ENCODE measurements at places on chromosomes 12 and 14.

DNA sequence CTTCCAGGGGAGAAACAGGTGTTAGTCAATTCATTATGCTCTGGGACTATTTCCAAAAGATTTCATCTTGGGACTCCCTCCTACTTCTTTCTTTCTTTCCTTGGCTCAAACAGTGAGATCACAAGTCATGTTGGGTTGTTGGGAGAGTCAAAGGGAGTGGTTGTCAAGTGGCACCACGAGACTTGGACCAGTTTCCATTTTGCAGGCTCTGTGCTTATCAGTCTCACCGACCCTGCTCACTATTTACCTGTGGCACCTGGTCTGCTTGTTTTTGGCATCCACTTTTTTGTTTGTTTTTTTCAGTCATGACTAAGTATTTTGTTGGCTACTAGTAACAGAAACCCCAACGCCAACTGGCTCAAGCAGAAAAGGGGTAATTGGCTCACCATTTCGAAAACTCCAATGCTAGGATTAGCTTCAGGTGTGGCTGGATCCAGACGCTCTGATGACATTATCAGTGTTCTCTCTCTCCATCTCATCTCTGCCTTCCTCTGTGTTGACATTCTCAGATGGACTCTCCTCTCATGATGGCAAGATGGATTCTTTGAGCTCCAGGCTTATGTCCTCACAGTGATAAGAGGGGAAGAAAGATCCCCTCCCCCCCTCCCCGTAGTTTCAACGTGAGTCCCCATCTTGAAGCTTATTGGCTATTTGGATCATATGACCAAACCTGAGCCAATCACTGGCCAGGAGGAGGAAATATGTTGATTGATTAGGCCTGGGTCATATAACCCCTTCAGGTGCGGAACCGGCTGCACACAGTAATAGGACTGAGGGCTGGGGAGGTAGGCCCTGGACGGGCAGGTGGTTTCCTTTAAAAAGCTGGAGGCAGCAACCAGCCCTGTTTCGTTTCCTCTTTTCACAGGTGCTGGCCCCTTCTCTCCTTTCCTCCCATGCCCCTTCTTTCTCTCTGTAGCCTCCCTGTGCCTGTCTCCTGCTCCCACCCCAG, 84.2 kb downstream of the AACS start:
- no peaks in the 10 kb centered on the region for H3K4me1 ChIP-seq
- no peak for DNase-seq

- peaks cover 62% of the 10 kb centered on the region for H3K4me1 ChIP-seq
- DNase-seq: peak; percentile 62
- H3K4me3 ChIP-seq: no peak overlapping the region
- no peaks in the 10 kb centered on the region for H3K27me3 ChIP-seq
- H3K36me3 ChIP-seq: no peaks in the 10 kb centered on the region
These were observed 24.3 kb downstream of the NCOR2 start for GRCh38 chr12:124543052-124543589.

- H3K36me3 ChIP-seq: no peaks in the 10 kb centered on the region
- no peak overlapping the region for H3K4me3 ChIP-seq
- no peak overlapping the region for H3K27ac ChIP-seq
- H3K4me1 ChIP-seq: no peaks in the 10 kb centered on the region
These were observed 87.6 kb upstream of the NOVA1 start for GRCh38 chr14:26685401-26685800.

DNA sequence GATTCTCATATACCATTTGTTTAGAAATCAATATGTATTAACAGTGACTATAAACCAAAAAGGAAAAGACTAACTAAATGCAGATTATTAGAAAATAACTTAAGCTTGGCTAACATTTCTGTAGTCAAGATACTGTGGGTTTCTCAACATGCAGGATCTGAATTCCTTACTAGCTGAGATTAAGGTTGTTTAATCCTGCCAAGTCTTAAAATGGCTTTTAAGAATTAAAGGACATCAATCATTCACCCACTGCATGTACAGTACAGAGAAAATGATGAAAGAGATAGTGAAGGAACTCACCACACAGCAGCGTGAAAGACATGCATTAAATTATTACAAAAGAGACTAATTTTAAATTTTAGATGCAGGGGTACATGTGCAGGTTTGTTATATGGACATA, 3.8 kb downstream of the ACSS3 start:
- H3K27me3 ChIP-seq: no peaks in the 10 kb centered on the region
- H3K27ac ChIP-seq: no peak overlapping the region
- H3K4me1 ChIP-seq: no peaks in the 10 kb centered on the region
- H3K4me3 ChIP-seq: no peak overlapping the region

DNA sequence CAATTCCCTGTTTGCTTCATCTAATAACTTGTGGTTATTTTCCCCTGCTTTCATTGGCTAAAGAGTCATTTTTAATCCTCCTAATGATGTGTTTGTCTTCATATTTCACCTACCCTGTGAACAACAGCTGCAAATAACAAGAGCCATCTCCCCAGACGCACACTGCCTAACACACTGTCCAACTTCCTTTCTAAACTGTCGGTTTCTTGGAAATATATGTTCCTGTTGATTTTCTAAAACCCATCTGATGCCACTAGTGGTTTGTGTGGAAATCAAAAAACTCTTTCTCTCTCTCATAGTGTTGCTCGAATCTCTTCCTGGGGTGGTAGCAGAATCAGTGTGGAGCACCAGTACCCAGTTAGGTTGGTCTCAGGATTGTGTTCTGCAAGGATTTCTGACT, 226.9 kb downstream of the EPS8 start:
- peak overlapping the region; percentile 43 for H3K27ac ChIP-seq
- H3K4me1 ChIP-seq: peaks cover 54% of the 10 kb centered on the region
- H3K36me3 ChIP-seq: no peaks in the 10 kb centered on the region
- no peaks in the 10 kb centered on the region for H3K27me3 ChIP-seq

DNA sequence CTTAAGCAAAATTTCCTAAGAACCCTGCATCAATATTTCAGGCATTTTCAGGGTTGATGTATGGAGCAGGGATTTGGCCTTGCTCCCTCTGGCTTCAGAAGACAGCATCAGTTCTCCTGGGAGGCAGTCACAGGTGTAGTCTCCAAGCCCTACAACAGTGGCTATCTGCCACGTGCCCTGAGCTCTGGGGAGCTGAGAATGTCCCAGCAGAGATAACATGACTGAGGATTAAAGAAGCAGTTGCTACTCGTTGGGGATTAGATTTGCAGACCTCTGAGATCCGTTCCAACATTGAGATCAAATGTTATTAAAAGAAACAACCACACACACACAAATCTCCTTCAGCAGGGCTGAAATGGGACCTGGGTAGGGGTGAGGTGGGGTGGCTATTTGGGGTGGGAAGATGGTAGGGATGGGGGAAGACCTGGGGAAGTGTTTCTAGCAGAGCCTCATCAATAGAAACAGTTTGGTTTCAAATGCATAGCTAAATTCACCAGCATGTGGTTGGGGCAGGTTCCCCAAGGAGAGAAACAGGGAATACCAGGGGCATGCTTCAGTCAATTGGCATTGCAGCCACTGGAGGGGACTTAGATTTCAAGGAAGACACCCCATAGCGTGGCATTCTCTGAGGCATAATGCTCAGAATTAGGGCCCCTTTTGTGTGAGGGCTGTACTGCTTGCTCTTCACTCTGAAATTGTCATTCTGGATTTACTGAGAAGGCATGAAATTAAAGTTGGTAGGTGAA, 15.2 kb upstream of the FAM234B start:
- H3K27me3 ChIP-seq: no peaks in the 10 kb centered on the region
- DNase-seq: no peak
- H3K4me1 ChIP-seq: no peaks in the 10 kb centered on the region
- no peak overlapping the region for H3K27ac ChIP-seq

- H3K36me3 ChIP-seq: no peaks in the 10 kb centered on the region
- no peak overlapping the region for H3K4me3 ChIP-seq
- no peak overlapping the region for H3K27ac ChIP-seq
- no peaks in the 10 kb centered on the region for H3K4me1 ChIP-seq
- no peak for DNase-seq
- H3K27me3 ChIP-seq: no peaks in the 10 kb centered on the region
These were observed 8.9 kb upstream of the RNF212B start for GRCh38 chr14:23228812-23229211.

DNA sequence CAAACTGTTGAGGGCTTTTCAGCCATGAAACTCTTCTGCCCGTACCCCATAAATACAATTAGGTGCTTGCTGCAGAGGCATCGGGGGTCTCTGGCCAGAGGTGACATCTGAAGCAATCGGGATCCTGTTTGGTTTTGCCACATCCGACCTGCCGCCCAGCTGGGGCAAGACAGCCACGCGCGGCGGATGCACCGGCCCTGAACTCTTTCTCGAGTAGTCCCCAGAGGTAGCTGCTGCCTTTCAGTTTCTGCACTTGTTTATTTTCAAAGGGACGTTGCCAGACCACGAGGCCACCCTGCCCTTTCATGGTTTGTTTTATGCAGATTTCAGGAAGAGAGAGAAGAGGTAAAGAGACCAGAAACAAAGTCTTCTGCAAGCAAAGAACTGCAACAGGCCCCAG, 10.6 kb upstream of the MLXIP start:
- H3K27me3 ChIP-seq: no peaks in the 10 kb centered on the region
- no peaks in the 10 kb centered on the region for H3K36me3 ChIP-seq
- H3K27ac ChIP-seq: no peak overlapping the region
- H3K4me3 ChIP-seq: no peak overlapping the region
- H3K4me1 ChIP-seq: peaks cover 10% of the 10 kb centered on the region
- DNase-seq: peak; percentile 15

DNA sequence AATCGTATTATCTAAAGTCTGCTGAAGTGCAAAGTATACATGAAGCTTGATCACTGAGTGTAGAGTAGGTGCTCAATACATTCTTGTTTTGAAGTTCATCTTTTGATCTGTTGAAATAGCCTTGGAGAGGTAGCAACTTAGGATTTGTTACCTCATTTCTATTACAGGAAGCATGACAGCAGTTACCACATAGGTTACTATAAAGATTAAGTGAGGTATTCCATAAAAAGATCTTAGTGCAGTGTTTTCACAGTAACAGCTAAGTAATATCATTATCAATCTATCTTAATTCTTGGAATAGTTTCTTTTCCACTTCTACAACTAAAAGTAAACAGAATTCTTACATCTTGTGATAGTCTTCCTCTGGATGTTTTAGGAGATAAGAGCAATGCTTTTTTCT, 50.9 kb downstream of the BTBD7 start:
- H3K4me3 ChIP-seq: no peak overlapping the region
- no peak overlapping the region for H3K27ac ChIP-seq
- no peaks in the 10 kb centered on the region for H3K27me3 ChIP-seq
- DNase-seq: no peak
- no peaks in the 10 kb centered on the region for H3K4me1 ChIP-seq

GRCh38 chr14:59098377-59098776, 90.1 kb upstream of the DAAM1 start:
- no peak overlapping the region for H3K4me3 ChIP-seq
- no peaks in the 10 kb centered on the region for H3K27me3 ChIP-seq
- no peak for DNase-seq
- no peaks in the 10 kb centered on the region for H3K4me1 ChIP-seq
- no peaks in the 10 kb centered on the region for H3K36me3 ChIP-seq

DNA sequence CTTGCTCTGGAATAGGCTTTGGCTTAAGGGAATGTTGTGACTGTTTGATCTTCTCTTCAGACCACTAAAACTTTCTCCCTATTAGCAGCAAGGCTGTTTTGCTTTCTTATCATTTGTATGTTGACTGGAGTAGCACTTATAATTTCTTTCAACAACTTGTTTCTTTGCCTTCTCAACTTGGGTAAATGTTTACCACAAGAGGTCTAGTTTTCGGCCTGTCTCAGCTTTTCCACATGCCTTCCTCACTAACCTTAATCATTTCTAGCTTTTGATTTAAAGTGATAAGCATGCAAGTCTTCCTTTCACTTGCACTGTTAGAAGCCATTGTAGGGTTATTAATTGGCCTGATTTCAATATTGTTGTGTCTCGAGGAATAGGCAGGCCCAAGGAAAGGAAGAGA, 126.7 kb upstream of the AEBP2 start:
- H3K4me1 ChIP-seq: no peaks in the 10 kb centered on the region
- no peak overlapping the region for H3K4me3 ChIP-seq
- no peak overlapping the region for H3K27ac ChIP-seq
- H3K36me3 ChIP-seq: no peaks in the 10 kb centered on the region
- DNase-seq: no peak

DNA sequence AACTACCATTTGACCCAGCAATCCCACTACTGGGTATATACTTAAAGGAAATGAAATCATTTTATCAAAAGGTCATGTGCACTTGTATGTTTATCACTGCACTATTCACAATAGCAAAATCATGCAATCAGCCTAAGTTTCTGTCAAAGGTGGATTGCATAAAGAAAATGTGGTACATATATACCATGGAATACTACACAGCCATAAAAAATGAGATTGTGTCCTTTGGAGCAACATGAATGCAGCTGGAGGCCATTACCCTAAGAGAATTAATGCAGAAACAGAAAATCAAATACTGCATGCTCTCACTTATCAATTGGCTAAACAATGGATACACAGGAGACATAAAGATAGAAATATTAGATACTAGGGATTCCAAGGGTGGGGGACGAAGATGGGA, 27.4 kb downstream of the MED6 start:
- H3K27me3 ChIP-seq: no peaks in the 10 kb centered on the region
- H3K27ac ChIP-seq: no peak overlapping the region
- no peak overlapping the region for H3K4me3 ChIP-seq

DNA sequence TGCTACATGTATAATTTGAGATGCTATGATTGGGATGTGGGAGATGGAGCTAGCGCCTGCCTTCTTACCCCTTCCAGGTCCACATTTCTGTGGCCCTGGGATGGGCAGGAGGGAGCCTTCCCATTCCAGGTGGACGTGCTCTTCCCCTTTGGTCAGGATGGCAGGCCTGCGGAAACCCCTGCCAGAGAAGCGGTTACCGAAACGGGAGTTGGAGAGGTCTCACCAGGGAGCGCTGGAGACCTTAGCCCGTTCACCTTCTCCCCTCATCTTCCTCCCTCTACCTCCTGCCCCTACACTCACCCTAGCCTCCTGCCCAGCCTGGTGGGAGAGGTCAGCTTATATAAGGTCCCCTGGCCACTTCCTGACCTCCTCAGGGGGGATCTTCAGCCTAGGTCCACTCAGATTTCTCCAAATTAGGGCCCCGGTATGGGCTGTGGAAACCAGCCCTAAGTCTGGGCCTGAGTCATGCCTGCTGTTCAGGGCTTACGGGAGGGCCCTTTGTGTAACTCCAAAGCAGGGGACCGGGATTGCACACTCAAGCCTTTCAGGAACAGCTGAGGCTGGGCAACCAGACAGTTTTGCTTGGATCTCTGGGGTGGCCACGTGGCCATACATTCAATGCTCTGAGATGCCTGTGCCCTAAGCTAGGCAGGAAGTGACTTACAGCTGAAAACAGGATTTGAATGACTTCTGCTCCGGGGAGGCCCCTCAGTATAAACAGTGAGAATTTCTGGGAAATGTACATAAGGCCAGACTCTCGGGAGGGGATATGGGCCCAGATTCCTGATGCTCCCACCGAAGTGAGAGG, 10.2 kb upstream of the MEG3 start:
- no peaks in the 10 kb centered on the region for H3K4me1 ChIP-seq
- DNase-seq: no peak
- H3K27me3 ChIP-seq: no peaks in the 10 kb centered on the region
- H3K4me3 ChIP-seq: no peak overlapping the region
- no peak overlapping the region for H3K27ac ChIP-seq

GRCh38 chr12:26966842-26967241, 28.6 kb downstream of the FGFR1OP2 start:
- H3K27me3 ChIP-seq: no peaks in the 10 kb centered on the region
- peaks cover 19% of the 10 kb centered on the region for H3K36me3 ChIP-seq
- H3K27ac ChIP-seq: no peak overlapping the region
- no peak overlapping the region for H3K4me3 ChIP-seq
- H3K4me1 ChIP-seq: peaks cover 18% of the 10 kb centered on the region
